Activated CD4-positive, alpha-beta memory T cell treated with anti-CD3 and anti-CD28 coated beads for 36 hours (primary cell): ENCODE measurements at places on chromosomes 12 and 14.
A peak's percentile ranks its signal among the peaks of the same experiment; 100 is the strongest.

DNA sequence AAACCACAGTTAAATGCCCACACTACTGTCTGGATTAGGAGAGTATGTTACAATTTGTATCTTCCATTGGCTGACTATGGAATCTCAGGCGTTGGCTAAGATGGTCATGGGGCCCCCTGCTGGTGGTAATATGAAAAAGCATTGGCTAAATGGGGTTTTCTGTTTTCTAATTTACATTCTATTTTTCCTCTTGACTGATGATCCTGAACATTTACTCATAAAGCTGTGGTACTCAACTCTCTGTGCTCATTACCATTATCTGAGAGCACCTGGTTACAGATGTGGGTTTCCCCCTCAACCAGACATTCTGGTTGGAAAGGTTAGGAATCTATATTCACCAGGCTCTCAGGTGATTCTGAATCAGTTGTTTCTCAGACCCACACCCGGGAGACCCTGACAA lies 64.8 kb downstream of the WSCD2 start:
- peak; percentile 21 for DNase-seq

DNA sequence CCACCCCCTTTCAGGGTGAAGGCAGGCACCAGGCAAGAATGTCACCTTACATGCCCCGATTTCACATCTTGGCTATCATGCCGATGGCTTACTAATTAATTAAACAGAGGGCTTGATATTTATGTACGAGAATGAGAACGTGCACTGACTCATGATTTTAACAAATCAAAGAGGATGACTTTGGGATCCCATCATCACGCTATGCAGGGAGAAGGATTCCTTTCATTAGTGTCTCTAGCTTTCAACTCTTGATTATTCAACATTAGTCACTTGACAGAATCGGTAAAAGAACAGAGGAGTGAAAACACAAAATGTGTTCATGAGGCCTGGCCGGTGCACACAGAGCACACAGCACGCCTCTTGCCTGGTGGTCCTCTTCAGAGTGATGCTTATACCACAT lies 80.6 kb downstream of the PRKAB1 start:
- no peak for DNase-seq

GRCh38 chr14:42602336-42602845 lies 995.7 kb downstream of the LRFN5 start:
- no peak for DNase-seq

- peak; percentile 55 for DNase-seq
These were observed 2.2 kb downstream of the CDK2AP1 start for GRCh38 chr12:123269395-123269892.

DNA sequence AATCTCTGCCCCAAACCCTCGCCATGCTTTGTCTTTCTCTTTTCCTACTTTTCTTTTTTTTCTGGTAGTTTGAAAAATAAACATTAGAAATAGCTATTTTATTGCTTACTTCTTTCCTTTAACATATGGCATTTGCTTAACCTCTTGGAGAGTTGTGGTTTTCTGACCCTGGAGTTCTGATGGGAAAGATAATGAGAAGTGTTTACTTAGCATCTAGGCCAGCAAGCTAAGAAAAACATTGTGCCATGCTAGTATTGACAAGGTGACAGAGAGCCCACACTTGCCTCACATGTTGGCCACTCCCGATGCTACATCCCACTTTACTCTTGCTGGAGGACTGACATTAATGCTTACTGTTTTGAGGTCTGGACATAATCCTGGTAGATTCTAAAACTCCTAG lies 886.2 kb downstream of the DIO2 start:
- DNase-seq: no peak

DNA sequence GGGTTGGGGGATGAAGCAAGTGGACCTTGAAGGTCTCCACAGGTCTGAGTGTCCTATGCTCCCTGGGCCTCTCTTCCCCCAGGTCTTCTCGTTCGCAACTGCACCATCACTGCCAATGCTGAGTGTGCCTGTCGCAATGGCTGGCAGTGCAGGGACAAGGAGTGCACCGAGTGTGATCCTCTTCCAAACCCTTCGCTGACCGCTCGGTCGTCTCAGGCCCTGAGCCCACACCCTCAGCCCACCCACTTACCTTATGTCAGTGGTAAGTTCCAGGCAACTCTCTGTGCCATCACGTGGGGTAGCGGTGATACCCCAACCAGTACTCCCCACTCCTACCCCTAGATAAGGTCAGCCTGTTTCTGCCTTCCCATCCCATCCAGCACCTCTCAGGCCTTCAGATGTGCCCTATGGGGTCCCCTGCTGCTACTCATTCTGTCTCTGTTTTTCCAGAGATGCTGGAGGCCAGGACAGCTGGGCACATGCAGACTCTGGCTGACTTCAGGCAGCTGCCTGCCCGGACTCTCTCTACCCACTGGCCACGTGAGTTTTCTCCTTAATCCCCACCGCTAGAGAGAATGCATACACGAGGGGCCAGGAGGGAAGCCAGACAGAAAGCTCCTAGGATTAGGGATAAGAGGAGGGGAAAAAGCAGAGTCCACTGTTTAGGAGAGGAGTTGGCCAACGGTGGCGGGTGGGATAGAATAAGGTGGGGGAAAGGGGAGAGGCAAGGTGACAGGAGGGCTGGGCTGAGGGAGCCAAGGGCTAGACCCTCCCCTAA lies 1.6 kb upstream of the TAPBPL start:
- peak; percentile 10 for DNase-seq

GRCh38 chr12:6871052-6871957 lies 1.8 kb downstream of the SPSB2 start:
- DNase-seq: peak; percentile 66

DNA sequence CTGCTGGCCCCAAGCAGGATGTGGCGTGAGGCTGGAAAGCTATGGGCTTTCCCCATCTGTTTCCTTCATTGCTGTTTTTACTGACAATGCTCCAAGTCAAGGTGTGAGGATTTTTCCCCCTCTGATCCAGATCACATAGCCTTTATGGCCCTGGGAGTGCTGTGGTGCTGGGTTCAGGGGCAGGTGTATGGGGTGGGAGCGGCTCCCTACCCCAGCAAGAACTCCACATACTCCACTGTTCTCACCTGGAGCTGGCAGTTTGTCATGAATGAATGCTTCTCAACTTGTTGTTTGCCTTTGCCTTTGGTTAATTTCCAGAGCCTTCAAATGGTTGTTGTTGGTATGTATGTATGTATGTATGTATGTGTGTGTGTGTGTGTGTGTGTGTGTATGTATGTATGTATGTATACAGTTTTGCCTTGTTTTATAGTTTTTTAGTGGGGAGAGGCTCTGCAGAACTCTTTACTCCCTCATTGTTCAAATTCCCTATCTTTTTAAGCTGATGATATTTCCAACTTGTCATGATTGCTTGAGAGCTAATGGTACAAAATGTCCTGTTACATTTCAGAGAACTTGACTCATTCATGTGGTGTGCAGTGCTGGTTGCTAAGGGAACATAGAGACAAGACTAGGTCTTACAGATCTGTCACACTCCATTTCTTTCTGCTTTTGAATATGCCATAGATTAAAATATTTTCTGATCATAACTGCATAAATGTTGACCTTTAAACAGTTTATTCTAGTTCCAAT lies 36.6 kb upstream of the ASPG start:
- no peak for DNase-seq

DNA sequence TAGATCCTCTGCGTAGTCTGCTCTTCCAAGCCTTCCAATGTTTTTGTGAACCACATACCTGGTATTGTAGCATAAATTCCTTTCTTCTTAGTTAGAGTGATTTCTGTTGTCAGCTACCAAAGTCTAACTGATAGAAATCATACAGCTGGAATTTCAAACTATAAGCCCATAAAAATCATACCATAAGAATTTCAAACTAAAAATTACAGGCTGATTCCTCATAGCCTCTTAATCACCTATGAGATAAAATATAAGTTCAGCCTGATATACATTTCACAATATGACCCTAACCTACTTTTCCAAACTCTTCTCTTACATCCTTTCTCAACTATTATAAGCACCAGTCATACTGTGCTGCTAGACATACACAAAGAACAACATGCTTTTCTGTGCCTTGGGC lies 64.8 kb downstream of the PTHLH start:
- DNase-seq: no peak
